Activated CD4-positive, alpha-beta memory T cell treated with anti-CD3 and anti-CD28 coated beads for 36 hours (primary cell): ENCODE measurements at places on chromosomes 5 and 9. TPM values are rescaled to one million over a fixed set of nuclear protein-coding genes. Genes with fewer than 3 reads are reported as not detected.

AGXT2 gene
- not detected for total RNA-seq

SPAG8 gene
- total RNA-seq, result 1.1 TPM

IL7R gene
- total RNA-seq, result 169 TPM

LRRC26 gene
- not detected for total RNA-seq

PROB1 gene
- total RNA-seq, result 3.8 TPM

ROPN1L gene
- not detected for total RNA-seq

CTXN3 gene
- total RNA-seq, result not detected

FAXDC2 gene
- total RNA-seq, result not detected

FOXD4L3 gene
- total RNA-seq, result not detected

SPATA31A3 gene
- not detected for total RNA-seq

TMC1 gene
- total RNA-seq, result not detected

SAXO1 gene
- total RNA-seq, result not detected

TEX48 gene
- total RNA-seq, result 1.2 TPM

CWC27 gene
- total RNA-seq, result 31.4 TPM

C5orf58 gene
- not detected for total RNA-seq

GRIA1 gene
- not detected for total RNA-seq

STK32A gene
- total RNA-seq, result not detected

AK8 gene
- 0.39 TPM for total RNA-seq

MYMK gene
- not detected for total RNA-seq

MARVELD2 gene
- total RNA-seq, result 0.31 TPM

PCDHA1 gene
- not detected for total RNA-seq
